ENCODE measurements at places on chromosomes 7 and 10.

DNA sequence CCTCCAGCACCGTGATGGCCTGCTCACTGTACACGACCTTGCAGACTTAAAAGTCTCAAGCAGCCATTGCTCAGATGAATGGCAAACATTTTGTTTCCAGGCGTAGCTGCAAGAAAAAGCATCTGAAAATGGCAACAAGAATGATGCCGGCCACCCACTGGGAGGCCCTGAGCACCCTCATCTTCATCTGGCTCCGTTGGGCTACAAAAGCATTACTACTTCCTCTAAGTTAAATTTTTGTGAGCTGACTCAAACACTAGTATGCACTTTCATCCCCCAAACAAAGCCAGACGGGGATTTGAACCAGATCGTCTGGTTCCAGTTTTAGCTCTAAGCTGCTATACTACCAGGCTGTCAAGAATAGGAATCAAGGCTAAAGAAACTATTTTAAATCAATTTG lies 116.6 kb upstream of the CDK1 start:
- no peak for DNase-seq

DNA sequence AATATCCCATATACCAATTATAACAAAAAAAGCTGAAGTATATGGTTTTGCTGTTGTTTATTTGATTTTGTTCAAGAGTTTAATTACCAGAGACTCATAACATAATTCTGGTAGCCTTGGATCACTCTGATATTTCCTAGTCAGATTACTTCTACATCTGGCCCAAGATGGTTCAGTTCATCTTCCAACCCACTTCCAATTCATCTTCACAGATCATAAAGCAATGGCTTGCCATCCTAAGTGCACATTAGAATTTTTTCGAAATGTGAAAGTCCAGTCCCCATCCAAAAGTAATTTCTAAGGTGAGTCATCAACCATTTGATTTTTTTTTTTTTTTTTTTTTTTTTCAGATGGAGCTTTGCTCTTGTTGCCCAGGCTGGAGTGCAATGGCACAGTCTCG lies 8.0 kb upstream of the HIBADH start:
- no peak for DNase-seq

DNA sequence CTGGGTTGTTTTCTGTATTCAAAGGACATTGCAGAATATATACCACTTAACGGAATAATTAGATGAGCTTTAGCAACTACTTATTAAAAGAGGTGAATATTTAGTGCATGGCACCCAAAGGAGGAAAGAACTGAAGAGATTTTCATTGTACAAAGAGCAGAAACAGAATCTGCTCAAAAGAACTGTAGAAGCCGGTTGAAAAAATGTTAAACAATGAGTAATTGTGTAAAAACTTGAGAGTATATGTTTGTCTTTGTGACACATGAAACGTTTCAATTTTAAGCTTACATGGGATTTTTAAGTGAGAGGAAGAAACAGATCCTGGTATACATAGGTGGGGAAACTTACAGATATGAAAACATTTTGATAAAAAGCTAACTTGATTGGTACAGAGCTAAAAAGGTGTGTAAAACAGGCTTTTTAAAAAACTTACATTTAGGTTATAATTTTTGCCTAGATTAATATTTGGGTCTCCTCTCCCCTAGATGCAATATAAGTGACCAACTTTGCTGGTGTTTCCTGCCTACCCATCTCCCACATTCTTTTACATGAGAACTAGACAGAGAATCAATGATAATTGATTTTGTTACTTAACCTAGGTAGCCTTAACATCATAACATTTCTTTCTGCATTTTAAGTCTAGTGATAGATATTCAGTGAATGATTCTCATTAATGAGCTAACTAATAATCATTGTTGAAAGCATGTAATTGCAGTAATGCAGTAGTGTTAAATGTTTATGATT lies 6.8 kb downstream of the ARL5B start:
- no peak for DNase-seq

DNA sequence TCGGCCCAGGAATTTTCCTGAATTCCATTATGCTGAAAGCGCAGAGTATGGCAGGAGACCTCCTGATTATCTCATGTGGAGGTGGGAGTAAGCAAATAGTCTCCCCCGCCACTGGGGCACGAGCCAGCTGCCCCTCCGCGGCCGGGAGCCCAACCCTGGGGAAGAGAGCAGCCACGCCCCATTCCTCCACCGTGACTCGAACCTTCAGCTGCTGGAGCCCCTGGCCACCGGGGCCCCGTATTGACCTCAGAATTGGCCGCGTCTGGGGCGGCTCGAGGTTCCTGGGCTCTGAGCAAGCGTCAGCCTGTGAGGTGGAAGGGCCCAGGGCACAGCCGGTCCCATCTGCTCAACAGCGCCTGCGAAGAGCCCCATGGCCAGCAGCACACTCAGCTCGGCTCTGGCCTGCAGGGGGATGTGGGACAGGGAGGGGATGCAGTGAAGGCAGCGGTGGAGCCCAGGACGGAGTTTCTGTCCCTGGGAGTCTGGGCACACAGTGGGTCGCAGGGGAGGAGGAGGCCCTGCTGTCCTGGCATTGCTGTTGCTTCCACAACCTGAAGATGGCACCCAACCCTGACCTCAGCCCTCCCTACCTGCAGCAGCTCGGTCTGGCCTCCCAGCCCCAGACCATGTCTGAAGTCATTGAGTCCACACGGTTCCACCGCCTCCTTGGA lies 97.8 kb downstream of the CHST15 start:
- DNase-seq: peak; percentile 77

Measured in coronary artery (tissue), 2 donors.